ENCODE measurements at places on chromosomes 3 and 15.
A peak's percentile ranks its signal among the peaks of the same experiment; 100 is the strongest.

- DNase-seq, result no peak
Observed at GRCh38 chr3:43531835-43532234, 90.0 kb downstream of the ANO10 start.

DNA sequence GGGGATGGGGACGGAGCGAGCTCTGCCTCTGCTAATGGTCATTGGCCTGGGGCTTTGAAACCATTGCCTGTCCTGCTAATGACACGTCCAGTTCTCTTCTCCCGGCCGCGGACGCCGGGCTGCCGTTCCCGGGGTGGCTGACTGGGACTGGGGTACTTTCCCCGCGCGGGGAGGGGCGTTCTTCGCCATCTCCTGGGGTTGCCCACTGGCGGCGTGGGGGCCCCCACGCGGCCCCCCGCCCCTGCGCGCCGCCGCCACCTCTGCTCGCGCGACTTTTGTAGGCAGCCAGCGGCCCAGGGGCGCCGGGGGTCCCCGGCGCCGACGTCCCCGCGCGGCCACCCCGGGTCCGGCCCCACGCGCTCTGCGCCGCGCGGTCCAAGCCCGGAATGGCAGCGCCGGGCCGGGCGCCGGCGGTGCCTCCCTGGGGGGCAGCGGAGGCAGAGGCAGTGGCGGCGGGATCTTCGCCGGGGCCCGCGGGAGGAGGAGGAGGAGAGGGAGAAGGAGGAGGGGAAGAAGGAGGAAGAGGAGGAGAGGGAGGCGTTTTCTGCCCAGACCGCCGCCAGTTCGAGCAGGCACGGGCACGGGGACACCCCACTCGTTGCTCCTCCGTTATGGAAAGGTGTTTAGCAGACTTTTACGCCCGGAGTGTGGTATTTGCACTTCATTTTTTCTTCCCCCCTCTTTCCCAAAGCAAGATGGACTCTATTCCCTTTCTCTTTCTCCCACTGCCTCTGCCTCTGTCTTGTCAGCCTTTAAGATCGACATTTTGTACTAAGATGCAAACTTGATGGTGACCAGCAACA lies 2.3 kb downstream of the BBX start:
- DNase-seq, result peak; percentile 24

- no peak for DNase-seq
Observed at GRCh38 chr15:73571346-73571745, 61.8 kb downstream of the NPTN start.

- DNase-seq, result no peak
Observed at GRCh38 chr3:45183872-45184262, 37.7 kb upstream of the CDCP1 start.

DNA sequence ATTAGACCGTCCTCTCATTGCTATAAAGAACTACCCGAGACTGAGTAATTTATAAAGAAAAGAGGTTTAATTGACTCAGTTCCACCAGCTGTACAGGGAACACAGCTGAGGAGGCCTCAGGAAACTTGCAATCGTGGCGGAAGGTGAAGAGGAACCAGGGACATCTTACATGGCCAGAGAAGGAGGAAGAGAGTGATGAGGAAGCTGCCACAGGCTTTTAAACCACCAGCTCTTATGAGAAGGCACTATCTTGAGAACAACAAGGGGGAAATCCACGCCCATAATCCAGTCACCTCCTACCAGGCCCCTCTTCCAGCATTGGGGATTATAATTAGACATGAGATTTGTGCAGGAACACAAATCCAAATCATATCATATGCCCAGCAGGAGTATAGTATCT lies 138.5 kb downstream of the ALCAM start:
- DNase-seq, result no peak

DNA sequence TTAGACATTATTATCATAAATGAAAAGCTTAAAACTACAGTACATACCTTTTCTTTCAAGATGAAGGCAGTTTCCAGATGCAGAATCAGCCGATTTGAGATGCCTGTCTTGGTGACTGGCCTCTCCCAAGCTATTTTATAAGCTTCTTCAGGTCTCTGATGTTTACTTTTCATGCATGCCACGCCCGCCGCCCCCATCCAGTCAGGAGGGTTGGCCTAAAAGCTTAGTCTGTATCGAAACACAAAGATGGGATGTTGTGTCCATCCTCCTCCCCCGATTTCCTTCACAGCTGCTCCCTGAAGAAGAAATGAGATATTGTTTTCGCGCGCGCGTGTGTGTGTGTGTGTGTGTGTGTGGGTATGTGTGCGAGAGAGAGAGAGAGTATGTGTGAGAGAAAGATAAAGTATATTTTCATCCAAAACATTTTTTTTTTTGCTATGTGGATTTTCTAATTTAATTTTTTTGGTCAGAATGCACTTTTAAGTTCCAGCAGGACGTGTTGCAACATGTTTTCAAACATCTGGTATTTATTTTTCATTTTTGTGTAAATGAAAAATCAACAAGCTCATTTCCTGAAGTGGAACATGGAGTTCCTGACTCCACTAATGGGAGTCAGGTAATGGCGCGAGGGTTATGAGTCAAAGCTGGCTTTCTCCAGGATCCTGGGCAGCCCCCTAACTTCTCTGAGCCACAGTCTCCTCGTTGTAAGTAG lies at the start of gene APOD:
APOD (minus strand) TSS at position 110 of the 712 bp plus-strand sequence. CDS start 4,479 bp downstream, outside the sequence.
- no peak for DNase-seq

GRCh38 chr3:59660852-59661625 lies 611.2 kb upstream of the CFAP20DC start:
- DNase-seq, result no peak

GRCh38 chr3:58497097-58497496 lies 5.2 kb downstream of the KCTD6 start:
- no peak for DNase-seq

GRCh38 chr3:149377408-149378364 lies at the start of gene TM4SF1:
Gene TM4SF1 (minus strand): TSS chr3:149377649. CDS start chr3:149377547, 102 bp downstream.
- no peak for DNase-seq

DNA sequence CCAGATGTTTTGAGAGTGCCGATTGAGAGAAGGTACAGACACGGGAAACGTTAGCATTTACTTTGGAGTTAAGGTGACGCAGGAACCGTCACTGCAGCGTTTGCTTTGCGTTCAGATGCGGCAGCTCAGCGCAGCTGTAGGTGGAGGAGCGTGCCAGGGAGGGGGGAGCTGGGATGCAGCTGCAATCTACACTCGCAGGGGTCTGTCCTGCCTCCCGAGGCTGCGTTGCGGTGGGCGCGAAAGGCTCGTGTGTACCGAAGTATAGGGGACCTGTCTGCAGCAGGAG lies 425 bp upstream of the FYTTD1 start:
- DNase-seq, result no peak

GRCh38 chr3:175716446-175716845 lies 857.3 kb downstream of the NAALADL2 start:
- DNase-seq, result no peak

GRCh38 chr3:17911986-17912760 lies 169.7 kb upstream of the TBC1D5 start:
- no peak for DNase-seq

DNA sequence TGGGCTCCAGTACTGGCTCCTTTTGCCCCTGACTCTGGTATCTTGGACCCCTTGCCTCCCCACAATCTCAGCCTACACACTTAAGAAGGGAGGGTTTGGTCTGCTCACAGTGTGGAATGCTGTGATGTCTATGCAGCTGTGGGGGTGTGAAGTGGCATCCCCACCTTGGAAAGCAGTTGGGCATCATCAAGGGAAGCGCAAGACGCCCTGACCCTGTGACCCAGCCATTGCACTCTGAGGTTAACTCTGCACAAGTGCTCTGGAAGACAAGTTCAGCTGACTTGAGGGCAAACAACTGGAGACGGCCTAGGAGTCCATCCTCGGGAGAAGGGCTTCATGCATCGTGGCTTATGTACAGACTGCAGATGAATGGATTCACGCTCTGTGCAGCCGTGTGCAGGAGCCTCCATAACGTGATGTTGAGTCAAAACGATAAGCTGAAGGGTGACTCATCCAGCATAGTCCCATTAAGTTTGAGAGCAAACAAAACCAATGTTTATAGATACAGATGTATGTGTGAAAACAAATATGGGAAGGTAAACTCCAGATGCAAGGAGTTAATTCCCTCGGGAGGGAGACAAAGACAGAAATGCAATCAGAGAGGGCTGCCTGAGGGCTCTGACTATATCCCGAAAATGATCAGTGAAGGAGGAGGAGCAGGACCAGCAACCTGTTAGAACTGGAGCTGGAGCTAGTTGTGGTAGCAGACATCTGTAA lies 86.8 kb downstream of the LSM3 start:
- DNase-seq, result no peak

DNA sequence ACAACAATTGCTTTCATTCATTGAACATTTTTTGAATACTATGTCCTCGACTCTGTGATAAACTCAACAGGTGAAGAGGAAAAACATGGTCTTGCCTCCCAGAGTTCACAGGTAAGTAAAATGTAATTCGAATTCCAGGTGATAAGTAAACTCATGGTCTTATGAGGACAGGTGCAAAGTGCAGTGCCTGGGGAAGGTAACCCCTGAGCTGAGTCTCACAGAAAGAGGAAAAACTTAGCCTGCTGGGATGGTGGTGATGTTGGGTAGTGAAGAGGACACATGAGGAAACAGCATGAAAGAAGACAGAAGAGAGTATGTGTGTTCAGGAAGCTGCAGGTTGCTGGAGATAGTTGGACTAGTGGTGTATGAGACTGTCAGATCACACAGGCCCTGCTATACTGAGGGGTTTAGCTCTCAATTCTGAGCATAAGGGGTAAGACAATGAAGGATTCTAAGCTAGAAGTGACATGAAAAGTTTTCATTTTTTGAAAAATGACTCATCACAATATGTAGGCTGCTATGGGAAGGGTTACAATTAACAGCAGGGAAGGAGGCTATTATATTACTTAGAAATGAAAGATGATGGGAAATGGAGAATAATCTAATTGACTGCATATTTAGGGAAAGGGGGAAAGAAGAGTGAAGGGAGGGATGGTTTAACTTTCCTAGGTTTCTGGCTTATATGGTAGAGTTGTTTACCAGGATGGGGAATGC lies 111.3 kb downstream of the ISL2 start:
- no peak for DNase-seq

DNA sequence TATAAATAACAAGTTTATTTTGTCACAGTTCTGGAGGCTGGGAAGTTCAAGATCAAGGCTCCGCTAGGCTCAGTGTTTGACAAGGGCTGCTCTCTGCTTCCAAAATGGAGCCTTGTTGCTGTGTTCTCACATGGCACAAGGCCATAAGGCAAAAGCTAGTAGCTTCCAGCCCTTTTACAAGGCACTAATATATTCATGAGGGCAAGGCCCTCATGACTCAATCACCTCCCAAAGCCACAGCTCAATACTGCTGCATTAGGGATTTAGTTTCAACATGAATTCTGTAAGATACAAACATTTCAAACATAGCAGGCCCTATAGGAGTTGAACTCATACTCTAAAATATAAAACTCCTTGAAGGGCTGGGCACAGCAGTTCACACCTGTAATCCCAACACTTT lies 30.2 kb downstream of the ZBTB11 start:
- no peak for DNase-seq

DNA sequence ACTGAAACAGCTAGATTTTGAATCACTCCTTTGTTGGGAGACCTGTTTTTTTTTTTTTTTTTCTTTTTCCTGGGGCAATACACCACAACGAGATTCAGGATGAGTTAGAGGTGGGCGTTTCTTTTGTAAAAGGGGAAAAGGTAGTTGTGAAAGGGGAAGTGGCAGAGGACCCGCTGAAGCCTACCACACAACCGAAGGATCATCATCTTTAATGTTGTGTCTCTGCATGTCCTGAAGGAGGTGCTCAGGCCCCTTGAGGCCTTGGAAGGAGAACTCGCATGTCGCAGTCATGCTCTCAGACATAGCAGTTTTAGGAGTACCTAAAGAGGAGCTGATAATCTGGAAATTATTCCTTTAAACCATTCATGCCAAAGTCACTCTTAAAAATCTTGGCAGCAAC lies 137.9 kb upstream of the LRIG1 start:
- DNase-seq, result no peak

DNA sequence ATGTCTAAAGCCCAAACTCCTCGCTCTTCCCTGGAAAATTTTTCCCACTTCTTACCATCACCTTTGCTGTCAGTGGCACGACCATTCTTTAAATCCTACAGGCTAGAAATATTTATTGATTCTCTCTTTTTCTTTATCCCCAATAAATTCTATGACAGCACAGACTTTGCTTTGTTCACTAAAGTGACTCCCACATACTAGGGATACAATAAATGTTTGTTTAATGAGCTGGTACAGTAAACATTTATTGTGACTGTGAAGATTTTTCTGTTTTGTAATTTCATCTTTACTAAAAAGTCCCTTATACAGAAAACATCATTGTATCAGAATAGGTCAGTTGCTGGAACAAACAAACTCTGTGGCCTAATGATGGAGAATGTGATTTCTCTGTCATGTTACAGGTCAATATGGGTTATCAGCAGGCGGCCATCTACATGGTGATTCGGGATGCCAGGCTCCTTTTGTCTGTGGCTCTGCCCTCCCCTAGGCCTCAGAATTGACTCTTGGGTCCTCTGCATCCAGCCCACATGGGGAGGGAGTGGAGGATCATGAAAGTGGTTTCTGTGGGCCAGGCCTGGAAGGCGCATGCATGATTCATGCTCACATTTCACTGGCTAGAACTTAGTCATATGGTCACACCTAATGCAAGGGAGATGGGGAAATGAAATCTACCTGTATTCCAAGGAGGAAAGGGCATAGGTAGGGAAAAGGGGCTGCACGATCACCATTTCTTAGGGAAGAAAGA lies 22.7 kb upstream of the KNG1 start:
- no peak for DNase-seq

DNA sequence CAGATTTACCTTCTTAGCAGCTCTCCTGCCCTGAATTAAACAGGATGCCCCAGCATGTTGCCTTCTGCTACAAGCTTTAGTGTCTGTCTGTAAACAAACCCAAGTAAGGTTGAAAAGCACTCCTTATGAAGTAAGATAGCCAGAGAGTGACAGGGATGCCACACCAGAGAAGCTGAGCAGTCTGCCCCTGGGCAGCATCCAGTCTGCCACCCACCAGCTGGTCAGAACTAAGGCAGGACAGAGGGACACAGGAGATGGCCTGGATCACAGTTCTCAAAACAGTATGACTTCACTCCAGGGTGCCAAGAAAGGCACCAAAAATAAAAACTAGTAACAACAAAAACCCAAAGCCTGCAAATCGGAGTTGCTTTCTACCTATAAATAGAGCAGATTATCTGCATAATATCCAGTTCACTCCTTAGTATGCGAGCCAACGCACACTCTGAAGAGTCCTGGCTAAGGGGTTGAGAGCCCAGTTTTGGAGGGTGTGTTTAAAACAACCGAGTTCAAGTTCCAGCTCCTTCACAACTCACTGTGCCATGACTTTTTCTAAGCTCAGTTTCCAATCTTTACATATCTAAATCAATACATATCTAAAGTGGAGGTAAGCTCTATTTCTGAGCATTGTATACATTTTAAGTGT lies 198.9 kb downstream of the KCNMB2 start:
- DNase-seq, result no peak
